ENCODE measurements at places on chromosomes 2 and 18. TPM values are rescaled to one million over a fixed set of nuclear protein-coding genes. Genes with fewer than 3 reads are reported as not detected.
A peak's percentile ranks its signal among the peaks of the same experiment; 100 is the strongest.

Gene FSIP2
- polyA plus RNA-seq: not detected

Gene KIAA2012
- polyA plus RNA-seq: 0.11 TPM

Gene SMPD4
- 33.1 TPM for polyA plus RNA-seq

Gene LYPD6B
- polyA plus RNA-seq: 17.0 TPM

DNA sequence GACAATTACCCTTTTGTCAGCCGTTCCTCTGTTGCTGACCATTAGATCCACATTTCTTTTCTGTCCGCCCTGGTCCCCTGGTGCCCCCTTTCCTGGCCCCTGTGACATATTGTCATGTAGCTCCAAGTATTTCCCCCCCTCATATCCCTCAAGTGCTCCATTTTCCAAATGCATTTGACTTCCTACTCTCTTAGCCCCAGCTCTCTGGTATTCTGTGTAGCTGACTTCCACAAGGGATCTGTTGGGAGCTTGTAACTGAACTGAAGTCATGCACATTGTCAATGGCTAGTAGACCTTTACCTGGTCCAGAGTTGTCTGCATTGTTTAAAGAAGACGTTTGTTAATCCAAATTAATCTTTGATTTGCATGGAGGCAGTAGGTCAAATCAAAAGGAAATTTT, 34.8 kb downstream of the LIPG start:
- DNase-seq: no peak

DNA sequence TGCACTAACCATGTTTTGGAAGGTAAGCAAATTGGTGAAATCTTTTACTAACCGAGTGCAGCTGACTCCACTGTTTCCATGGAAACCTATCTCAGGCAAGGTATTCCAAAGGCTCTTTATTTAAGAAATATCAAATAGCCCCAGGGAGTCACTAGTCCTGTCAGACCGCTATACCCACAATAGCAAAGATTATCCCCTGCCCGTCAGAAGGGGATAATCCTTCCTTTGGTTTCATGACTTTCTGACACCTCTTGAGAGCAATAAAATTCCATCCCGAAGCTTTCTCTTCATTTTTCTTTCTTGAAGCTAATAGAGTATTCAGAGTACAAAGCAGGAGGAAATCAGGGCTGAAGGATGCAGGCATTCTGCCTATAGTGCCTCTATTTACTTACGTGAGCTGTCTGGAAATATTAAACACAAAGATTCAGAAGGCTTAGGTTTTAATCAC, 34.7 kb upstream of the MAP2 start:
- DNase-seq: no peak

- no peak for DNase-seq
These were observed 28.9 kb downstream of the MRO start for GRCh38 chr18:50790948-50791347.

DNA sequence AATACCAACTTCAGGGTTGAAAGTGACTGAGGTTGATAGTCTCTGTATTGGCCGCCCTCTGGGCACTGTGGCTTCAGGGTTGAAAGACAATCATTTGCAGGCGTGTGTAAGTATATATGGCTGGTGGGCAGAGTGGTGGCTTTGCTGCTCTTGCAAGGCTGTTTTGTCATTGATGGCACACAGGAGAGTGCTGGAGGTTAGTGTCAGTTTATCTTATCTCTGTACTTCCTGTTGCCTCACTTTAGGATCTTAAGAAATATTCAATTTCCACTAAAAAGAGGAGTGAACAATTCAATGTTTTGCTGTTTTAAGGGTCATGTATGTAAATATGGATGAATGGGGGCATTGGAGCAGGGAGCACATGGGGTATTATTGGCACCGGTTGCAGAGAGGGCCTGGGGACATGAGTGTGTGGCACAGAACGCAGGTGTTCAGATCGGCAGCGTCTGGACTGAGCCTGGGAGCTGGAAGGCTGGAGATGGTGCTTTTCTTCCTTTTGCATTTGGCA, 51.5 kb downstream of the NCK2 start:
- DNase-seq: peak; percentile 52

- DNase-seq: no peak
These were observed 1.0 kb downstream of the IL1A start for GRCh38 chr2:112783187-112783714.

DNA sequence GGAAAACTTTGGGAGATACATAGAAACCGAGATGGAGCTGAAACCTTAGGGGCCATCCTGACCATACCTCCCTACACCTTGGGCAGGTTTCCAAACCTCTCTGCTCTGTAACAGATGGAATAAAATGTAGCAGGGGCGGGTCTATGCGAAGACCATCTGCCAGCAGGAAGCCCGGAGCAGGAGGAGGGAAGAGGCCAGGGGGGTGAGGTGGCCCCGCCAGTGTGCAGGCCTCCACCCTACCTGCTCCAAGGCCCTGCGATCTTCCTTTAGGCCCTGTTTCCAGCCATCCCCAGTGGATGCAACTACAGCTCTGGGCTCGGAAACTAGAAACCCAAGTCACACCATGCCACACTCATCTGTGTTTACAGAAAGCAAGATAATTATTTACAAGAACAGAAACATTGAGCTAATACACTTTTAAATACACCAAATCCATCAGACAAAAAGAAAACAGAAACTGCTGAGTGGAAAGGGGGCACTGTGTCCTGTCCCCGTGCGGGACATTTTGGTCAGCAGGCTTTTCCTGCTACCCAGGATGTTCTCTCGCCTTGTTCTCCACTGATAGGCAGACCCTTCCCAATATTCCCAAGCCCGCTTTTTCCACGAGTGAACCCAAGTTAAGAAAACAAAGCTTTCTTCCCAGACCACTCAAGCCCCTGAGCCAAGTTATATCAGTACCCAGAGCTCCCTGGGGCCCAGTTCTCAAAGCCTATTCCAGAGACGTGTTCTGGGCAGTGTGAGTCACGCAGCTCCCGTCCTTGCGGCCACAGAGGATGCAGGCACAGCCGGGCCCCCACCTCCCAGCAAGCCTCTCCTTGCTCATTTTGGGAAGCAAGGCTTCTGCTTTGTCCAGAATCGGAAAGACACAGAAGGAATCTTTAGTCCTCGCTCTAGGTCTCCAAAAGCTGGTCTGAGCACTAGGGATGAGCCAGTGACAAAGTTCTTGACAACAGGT, 17.3 kb downstream of the CIB4 start:
- peak; percentile 41 for DNase-seq

DNA sequence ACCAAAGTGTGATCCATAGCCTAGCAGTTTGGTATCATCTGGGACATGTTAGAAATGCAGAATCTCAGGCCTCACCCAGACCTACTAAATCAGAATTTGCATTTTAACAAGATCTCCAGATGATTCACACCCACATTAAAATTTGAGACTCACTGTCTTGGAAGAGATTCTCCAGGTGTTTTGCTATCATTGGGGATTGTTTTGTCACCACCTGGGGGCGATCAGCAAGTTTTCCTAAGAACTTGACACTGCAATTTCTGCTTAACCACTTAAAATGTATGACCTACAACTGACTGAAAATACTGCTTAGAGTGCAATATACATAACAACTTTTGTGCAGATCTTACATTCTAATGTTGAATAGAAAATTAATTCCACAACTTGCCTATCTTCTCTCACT, 18.9 kb upstream of the ITGA4 start:
- DNase-seq: no peak

DNA sequence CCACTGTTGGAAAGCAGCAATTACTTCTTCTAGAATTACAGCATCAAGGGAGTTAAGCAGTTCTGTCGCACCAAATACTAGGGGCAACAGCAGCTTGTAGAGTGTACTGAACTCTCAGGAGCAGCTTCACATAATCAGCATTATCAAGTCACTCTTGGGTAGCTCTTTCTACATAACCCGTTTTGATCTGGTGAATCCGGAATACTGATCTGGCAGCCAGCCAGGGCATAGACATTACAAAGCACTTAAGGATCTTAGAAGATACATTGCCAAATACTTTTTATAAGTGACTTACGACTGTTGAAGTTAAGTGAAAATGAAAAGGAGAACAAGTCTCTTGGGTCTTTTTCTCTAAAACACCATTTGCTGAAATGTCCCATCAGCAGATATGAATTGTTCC, 73.2 kb upstream of the NETO1 start:
- no peak for DNase-seq

- DNase-seq: no peak
These were observed 79.4 kb upstream of the FAM136A start for GRCh38 chr2:70381235-70381634.

- DNase-seq: no peak
These were observed 1.4 kb upstream of the ACMSD start for GRCh38 chr2:134836986-134837385.

GRCh38 chr2:227720680-227721079, 2.9 kb upstream of the SLC19A3 start:
- no peak for DNase-seq

- no peak for DNase-seq
These were observed 537.1 kb upstream of the NXPH2 start for GRCh38 chr2:139317259-139317658.

- DNase-seq: no peak
These were observed 35.5 kb downstream of the QPCT start for GRCh38 chr2:37379881-37380296.

DNA sequence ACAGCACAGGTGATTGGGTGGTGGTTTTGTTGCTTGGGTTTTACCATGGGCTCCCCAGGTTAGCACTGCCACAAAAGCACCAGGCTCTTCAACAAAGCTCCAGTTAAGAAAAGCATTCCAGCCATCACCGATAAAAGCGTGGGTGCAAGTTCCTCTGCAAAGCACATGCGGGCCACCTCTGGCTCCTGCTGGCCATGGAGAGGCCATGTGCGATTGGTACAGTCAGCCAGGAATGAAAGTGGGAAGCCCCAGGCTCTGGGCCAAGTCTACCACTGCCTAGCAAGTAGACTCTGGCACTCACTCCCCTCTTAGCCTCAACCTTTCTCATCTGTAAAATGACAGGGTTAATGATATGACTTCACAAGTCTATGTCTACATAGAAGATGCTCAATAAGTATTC, 36.0 kb downstream of the BCL11A start:
- DNase-seq: no peak

DNA sequence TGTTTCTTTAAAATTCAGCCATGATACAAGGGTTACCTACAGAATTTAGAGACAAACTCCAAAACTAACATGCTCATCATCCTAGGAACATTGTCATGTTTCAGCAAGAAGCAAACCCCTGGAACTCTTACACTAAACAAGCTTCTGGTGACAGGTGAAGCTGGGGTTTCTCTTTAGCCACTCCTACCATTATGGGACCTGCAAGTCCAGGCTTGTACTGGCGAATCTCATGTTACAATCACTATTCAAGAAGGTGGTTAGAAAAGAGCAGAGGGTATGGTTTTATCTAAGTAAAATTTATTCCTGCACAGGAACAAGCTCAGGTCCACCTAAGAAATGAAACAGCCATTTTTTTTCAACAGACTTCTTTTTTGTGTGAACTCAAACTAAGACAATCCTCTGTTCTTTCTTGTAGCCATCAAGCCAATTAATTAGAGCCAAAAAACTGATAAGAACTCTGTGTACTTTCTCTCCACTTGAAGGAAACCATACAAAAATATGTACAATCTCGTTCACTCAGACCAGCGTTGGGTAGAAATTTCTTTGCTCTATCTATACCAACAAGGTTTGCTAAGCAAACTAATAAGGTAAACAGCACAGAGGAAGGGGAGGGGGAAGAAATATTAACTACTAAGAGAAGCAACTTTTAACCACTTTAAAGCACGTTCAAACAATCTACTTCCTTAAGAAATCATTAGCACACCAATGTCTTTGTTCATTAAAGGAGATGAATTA, 63.3 kb upstream of the NEDD4L start:
- DNase-seq: no peak

DNA sequence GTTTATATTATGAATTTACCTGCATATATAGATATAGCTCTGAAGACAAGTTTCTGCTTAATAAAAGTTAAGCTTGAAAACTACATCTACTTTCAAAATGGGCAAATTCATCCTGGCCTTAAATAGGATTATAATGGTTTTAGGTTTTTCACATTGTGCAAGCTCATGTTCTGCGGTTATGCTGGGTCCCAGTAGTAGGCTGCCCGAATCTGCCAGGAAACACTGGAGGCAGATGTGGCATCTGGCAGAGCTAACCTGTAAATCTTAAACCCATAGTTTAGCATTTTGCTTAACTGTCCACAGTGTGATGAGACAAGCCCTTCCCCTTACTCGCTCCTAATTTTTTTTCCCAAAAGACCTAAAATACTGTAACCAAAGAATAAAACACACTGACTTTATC, 234.2 kb downstream of the TCF4 start:
- DNase-seq: no peak

- no peak for DNase-seq
These were observed 10.3 kb downstream of the TUBB6 start for GRCh38 chr18:12318334-12318697.

- DNase-seq: peak; percentile 48
These were observed 1.7 kb upstream of the PDCD1 start for GRCh38 chr2:241860184-241861078.

DNA sequence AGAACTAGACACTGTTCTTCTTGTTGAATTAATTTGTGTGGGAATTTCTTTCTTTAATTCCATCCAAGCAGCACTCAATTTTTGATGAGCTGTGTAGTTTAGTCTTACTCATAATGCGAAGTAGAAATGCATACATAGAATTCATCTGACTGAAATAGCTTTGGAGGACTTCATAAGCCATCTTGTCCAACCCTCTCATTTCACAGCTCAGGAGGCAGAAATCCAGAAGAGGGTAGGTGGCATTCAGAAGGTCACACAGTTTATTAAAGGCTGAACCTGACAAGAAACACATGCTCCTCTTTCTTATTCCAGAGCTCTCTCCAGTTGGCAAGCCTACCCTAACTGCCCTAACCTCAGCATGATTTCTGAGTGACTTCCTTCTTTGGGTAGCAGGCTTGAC, 169.2 kb upstream of the NOSTRIN start:
- DNase-seq: no peak

DNA sequence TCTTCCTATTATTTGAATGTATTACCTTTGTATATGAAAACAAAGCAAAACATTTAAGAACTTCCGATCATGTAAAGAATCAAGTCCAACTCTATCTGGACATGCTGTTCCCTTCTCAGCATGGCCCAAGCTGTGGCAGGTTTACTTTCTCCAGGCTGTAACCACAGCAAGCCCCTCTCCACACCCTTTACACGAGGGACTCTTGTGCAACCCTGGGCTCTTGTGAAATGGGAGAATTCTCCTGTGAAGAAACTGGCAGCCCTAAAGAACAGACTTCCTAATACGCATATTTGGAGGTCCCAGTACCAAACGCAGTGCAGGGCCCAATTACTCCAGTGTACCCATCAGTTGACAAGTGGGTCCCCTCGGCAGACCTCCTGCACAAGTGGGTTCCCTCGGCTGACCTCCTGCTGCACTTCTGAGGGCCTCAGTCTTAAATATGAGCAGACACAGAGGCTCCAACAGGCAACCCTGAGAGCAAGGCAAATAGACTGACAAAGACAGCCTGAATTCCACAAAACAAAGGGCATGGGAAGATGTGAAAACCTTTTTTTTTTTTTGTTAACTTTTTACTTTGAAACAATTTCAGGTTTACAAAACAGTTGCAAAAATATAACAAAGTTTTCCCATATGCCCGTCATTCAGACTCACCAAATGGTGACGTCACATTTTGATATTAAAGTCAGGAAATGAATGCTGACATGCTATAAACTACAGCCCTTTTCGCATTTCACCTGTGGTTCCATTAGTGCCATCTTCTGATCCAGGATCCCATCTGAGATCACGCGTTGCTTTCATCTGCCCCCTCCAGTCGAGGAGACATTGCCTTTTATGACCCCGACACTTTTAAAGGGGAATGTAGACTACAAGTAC, 78.2 kb downstream of the FBXO15 start:
- no peak for DNase-seq
